Thoracic aorta (tissue), 2 donors: ENCODE measurements at places on chromosomes 7 and 10. TPM values are rescaled to one million over a fixed set of nuclear protein-coding genes. Genes with fewer than 3 reads are reported as not detected.

The HABP2 gene
- total RNA-seq = not detected

The C10orf71 gene
- total RNA-seq = 0.14 TPM

The CCL24 gene
- not detected for total RNA-seq

The LIPN gene
- not detected for total RNA-seq

The LRCH4 gene
- total RNA-seq = 99.8 TPM

The ANLN gene
- total RNA-seq = 2.2 TPM

The AKR1C2 gene
- total RNA-seq = 44.9 TPM

The TLX1 gene
- not detected for total RNA-seq

The VSTM4 gene
- total RNA-seq = 24.4 TPM

The DNAH11 gene
- total RNA-seq = 1.9 TPM

The ZNF783 gene
- total RNA-seq = 23.6 TPM

The WNT2 gene
- not detected for total RNA-seq

The SPDYE8 gene
- total RNA-seq = not detected

The LRRC61 gene
- total RNA-seq = 4.6 TPM

The HMX3 gene
- not detected for total RNA-seq
